ENCODE measurements at places on chromosomes 3 and 15. TPM values are rescaled to one million over a fixed set of nuclear protein-coding genes. Genes with fewer than 3 reads are reported as not detected.
A peak's percentile ranks its signal among the peaks of the same experiment; 100 is the strongest.

GRCh38 chr3:157981819-157982218 is 124.4 kb downstream of the SHOX2 start:
- DNase-seq, result no peak

DNA sequence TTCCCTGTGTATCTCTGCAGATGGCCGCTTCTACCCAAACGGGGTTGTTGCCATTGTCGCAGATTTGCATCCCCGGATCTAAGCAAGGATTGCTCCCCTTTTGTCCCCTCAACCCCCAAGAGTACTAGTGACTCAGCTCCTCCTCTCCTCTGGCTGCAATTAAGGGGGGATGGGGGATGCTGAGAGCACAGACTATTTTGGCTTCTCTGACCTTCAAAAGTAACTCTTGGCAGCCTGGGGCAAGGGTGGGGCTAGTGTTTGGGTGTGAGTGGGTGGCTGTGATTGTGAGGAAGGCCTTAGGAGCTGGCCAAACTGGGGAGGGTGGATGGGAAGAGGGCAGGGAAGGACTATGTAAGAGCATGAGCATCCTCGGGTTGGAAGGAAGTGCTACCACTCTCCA is 1.2 kb upstream of the MAP1A start:
- peak; percentile 87 for DNase-seq

Gene LINGO1
- not detected for total RNA-seq

DNA sequence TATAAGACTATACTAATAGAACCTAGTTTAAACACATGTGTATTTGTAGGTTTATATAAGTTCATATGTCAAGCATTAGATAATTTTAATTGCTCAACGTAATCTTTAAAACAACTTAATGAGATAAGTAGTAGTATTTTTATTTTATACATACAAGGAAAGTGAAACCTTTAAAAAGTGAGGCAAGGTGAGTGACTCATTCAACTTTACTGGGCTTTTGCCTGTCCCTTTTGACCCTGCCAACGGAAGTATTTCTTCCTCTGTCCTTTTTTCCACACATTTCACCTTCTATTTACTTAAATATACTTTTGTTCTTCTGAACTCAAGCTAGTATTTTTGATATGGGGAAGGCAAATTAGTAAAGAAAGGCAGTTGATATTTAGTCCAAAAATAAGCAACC is 78.5 kb downstream of the KBTBD8 start:
- no peak for DNase-seq

DNA sequence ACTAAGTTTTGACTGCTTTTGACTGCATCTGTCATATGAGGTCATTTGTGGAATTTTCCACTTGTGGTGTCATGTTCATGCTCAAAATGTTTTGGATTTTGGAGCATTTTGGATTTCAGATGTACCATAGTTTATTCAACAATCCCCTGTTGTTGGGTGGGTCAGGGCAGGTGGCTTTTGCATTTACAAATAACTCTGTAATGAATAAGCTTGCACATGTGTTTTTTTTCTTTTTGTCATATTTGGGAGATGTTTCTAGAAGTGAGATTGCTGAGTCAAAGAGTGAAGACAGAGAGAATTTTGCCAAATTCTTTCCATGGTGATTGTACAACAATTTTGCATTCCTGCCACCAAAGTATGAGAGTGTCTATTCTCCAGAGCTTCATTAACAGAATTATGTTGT is 62.4 kb upstream of the ADPGK start:
- DNase-seq, result peak; percentile 13

GRCh38 chr15:69914960-69915359 is 182.8 kb downstream of the TLE3 start:
- no peak for DNase-seq

DNA sequence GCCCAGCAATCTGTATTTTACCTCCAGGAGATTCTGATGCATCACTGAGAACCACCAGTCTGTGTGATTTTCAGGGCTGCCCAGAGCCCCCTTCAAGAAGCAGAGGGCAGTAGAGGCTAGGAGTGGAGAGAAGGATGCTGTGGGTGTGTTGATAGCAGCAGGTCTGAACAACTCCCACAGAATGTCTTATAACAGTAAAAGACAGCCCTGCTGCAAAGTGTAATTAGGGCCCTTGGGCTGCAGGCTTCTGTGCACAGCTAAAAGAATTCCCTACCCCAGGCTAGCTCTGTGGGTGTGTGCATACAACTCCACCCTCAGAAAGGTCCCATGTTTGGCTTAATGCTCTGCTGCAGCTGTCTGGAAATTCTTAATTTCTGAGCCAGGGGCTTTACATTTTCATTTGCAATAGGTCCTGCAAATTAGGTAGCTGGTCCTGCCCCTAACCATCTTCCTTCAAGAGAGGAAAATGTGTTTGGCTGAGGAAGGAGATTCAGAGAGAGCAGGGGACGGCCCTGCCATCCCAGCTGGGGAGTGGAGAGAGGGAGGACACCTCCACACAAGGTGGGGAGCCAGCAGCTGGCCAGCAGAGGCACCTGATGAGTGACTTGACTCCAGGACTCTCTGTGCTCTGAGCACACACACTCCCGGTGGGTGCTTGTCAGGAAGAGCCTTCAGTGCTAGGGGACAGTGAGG is 43.2 kb upstream of the RAB6B start:
- no peak for DNase-seq

- DNase-seq, result no peak
These were observed 249.7 kb downstream of the PTPRG start for GRCh38 chr3:61810953-61811497.

Gene ACSBG1
- total RNA-seq, result under 0.01 TPM

DNA sequence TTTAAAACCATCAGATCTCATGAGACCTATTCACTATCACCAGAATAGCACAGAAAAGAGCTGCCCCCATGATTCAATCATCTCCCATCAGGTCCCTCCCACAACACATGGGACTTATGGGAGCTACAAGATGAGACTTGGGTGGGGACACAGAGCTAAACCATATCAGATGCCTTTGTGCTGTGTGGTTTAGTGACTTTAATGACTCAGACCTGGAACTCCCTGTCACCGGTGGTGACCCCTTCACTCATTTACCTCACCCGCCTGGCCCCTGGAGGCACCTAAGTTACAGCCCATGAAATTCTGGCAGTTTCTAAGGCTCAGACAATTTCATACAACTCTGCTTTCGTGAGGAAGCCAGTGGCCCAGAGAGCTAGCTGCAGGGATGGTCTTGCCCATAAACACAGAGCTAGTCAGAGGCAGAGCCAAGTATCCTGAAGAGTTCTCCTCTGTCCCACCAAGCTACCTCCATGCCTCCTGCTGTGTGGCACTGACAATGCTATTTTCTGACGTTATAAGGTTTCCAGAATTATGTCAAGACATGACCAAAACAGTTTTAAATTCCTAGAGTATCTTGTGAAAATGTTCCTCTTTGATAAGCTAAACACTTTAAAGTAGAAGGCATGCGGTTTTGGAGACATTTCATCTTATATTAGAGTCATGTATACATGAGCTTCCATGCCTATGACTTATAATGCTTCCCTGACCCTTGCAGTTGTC is 231.1 kb upstream of the IL12A start:
- DNase-seq, result no peak

DNA sequence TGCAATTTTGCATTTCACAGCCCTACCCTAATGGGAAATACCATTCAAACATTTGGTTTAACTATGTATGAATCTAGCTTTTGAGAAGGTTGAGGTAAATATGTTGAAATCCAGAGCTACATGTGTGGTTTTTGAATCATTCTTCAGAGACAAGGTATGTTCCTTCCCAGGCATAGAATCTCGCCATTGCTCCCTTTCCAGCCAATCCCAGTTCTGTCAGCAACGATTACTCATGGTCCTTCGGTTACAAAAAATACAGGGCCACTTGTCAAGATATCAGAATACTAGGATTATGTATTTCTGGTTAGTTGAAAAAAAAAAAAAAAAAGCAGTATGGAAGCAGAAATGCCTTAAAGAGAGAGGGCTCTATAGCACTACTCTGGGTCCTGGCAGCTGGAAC is 182.4 kb downstream of the RBMS3 start:
- DNase-seq, result no peak

Gene MRPL46
- 16.4 TPM for total RNA-seq

- DNase-seq, result peak; percentile 58
These were observed 826 bp downstream of the SHC4 start for GRCh38 chr15:48962662-48963523.

DNA sequence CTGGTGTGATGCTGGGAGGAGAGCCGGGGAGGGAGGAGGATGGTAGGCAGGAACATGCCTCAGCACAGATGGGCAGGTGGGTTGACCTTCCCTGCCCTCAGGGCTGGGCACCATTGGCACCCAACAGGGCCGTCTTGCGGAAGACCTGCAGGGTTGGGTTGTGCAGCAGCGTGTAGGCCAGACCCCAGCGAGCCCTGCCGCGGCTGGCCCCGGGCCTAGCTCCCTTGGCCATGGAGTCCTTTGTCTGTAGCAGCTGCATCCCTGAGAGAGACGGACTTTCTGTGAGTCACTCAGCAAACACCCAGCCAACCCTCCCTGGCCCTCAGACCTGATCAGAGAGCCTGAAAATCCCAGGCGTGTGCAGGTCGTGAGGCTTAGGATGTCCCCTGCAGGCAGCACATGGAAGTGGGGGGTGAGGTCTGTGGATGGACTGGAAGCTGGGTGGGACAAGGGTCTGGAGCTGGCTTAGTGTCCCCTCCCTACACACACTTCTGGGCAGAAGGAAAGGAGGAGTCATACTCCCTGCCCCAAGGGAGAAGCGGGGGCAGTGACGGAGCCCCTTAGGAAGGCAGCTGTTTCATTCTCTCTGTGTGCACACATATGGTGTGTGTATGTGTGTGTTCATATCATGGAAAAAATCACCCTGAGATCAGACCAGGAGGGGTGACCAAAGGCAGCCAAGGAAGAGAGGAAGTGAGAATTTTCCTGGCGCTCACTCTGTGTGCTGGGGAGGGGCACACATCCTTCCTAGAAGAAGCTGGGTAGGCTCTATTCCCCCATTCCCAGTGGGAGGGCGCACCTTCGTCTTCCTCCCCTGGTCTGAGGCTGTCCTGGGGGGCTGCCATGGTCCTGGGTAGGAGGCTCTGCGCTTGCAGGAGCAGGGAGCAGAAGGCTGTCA is 6.7 kb downstream of the ISLR start:
- peak; percentile 86 for DNase-seq

GRCh38 chr15:70379938-70380883 is 282.5 kb upstream of the TLE3 start:
- DNase-seq, result no peak

Gene FBXO40
- total RNA-seq, result not detected

- DNase-seq, result peak; percentile 57
These were observed 66.6 kb downstream of the SLMAP start for GRCh38 chr3:57822686-57823085.

Gene TLR9
- not detected for total RNA-seq

- no peak for DNase-seq
These were observed 7.6 kb downstream of the SELENOS start for GRCh38 chr15:101269479-101270223.

GRCh38 chr3:4225005-4225471 is 78.1 kb upstream of the SETMAR start:
- DNase-seq, result no peak

- DNase-seq, result no peak
These were observed 229.4 kb upstream of the TOPAZ1 start for GRCh38 chr3:44012160-44012899.

GRCh38 chr3:73511571-73512525 is 112.9 kb downstream of the PDZRN3 start:
- DNase-seq, result peak; percentile 42

DNA sequence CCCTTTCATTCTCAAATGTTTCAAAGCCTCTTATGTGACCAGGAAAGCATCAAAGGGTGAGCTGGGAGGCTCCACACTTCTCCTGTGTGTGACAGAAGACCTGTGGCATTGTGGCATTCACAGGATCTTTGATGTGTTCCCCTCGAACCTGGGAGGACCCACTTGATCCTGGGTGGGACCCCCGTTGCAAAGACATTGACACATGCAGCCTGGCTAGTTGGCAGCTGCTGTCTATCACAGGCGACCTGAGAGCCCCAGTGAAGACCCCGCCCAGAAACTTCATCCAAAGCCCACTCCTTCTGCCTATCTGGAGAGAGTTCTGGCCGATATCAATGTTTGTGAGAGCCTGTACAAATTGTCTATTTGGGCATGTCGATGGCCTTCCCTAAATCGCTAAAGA is 140.4 kb upstream of the ATP2B2 start:
- DNase-seq, result no peak

DNA sequence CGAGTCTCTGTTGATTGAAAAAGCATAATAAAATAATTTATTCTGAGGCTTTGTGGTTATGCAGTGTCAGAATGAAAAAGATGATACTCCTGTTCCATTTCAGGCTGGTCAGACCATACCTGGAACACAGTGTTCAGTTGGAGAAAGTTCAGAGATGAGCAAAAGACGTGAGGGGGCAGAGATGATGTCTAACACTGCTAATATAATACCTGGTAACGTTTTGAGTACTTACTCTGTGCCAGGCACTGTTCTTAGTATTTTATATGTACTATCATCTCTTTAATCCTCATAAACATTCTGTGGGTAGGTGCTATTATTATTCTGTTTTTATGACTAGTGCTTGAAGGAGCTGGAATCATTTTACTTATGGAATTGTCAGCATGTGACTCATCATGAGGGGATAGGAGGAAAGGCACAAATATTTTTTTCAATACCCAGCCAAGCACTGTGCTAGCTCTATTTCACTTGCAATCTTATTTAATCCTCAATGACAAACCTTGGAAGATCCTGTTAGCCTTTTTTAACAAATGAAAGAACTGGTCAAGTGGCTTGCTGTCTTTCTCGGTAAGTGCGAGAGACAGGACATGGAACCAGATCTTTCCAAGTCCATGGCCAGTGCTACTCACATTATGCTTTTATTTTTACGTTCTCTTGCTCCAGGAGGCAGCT is 31.8 kb downstream of the IQGAP1 start:
- DNase-seq, result peak; percentile 88

GRCh38 chr3:196688349-196688748 is 23.7 kb downstream of the CEP19 start:
- DNase-seq, result peak; percentile 97

Gene THOC7
- 44.9 TPM for total RNA-seq

GRCh38 chr15:89805241-89806209 is 9.1 kb downstream of the ANPEP start:
- no peak for DNase-seq

Gene CCDC191
- total RNA-seq, result 4.2 TPM

GRCh38 chr3:155730843-155731242 is 14.0 kb downstream of the PLCH1 start:
- no peak for DNase-seq

DNA sequence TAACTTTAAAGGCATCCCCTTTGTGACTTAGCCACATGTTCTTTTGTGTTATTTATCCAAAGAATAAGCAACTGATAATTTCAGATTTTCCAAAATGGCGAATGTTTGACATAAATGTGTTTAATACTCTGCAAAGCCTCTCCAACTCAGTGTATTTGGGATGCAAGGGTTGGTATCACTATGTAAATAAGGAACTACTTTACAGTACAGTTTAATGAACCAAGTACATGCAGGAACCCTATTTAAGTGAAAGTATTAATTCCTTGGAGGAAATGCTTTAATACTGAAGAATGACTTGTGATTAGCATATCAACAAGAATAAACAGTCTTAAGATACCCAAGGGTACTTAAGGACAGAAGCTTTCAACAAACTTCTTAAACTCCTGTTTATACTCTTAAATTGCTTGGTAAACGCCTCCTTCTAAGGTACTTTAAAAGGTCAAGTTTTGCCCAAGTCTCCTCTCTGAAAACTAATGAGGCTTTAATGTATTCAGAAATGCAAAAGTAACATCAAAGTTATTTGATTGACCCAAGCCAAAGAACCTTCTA is 107.7 kb downstream of the TNIK start:
- no peak for DNase-seq

- no peak for DNase-seq
These were observed 56.3 kb upstream of the RPL32 start for GRCh38 chr3:12897381-12898289.

- peak; percentile 74 for DNase-seq
These were observed 23.2 kb upstream of the LAMP3 start for GRCh38 chr3:183185696-183186095.

Measured in fibroblast of the aortic adventitia (primary cell).